Glomerular endothelial cell (primary cell): ENCODE measurements at places on chromosomes 12 and 14. TPM values are rescaled to one million over a fixed set of nuclear protein-coding genes. Genes with fewer than 3 reads are reported as not detected.

GPD1 gene
- total RNA-seq, result 2.6 TPM in 1 of 2 replicates, not detected in the other

SYCP3 gene
- total RNA-seq, result 2.0 TPM in 1 of 2 replicates, not detected in the other

FOXN4 gene
- not detected in 2 replicates for total RNA-seq

EPS8 gene
- total RNA-seq, result 7.2 and 22.0 TPM in 2 replicates

TOMM20L gene
- total RNA-seq, result not detected in 2 replicates

DNA sequence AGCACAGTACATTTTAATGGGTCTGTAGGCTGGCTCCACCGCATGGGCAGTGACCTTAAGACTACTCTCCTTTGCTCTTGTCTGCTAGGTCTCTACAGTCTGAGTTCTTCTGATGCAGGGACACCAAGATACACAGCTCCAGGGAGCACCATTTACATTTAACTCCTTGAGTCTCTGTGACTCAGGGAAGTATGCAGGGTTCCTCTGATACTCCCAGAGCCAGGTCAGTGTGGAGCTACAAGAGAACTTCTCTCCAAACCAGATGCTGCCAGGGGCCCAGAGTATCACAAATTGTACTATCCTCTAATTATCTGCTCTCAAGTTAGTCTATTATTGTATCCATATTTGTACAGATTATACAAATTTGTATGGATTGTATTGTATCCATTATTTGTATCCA is 15.2 kb downstream of the ZFP36L1 start:
- no peak for DNase-seq

- DNase-seq, result no peak
Observed at GRCh38 chr14:68368850-68369249, 424.0 kb downstream of the ZFP36L1 start.

GRCh38 chr12:124399622-124400021 is 104.7 kb downstream of the RFLNA start:
- no peak for DNase-seq

- no peak for DNase-seq
Observed at GRCh38 chr12:69196302-69197288, 42.8 kb upstream of the CPSF6 start.

- no peak for DNase-seq
Observed at GRCh38 chr12:102593134-102593533, 112.8 kb upstream of the IGF1 start.

DNA sequence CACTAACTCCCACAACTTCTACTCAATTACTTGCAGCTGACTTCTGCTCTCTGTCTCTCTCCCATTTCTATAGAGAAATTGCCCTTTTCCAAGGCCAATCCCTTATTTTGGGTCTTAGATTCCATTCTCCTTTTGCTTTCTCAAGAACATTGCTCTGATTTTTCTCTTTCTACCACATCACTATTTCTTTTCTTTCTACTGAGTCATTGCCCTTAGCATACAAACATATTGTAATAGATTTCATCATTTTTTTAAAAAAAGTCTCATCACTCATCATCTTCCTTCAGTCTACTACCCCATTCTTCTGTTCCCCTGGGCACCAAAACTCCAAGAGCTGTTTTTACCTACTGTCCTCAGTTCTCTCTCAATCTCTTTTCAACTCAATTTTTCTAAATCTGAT is 4.4 kb upstream of the KCNA1 start:
- DNase-seq, result no peak

GRCh38 chr12:30016540-30017055 is 232.9 kb upstream of the TMTC1 start:
- DNase-seq, result no peak

DNA sequence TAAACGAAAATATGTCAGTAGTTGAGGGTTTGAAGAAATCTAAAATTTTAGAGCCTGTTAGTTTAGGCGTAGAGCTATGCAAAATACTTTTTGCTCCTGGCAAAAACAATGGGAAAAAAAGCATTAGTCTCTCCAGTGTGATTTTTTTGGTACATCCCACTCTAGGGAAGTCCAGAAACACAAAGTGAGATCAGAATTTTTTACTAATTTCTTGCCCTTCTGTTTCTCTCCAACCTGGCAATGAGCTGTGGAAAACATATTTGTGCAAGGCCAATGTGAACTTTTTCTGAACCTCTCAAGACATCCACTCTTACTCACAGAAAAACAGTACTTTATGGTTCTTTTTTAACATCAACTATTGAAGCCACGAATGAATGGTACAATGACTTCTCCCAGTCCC is 56.9 kb upstream of the DCN start:
- no peak for DNase-seq

- DNase-seq, result no peak
Observed at GRCh38 chr14:54219261-54220070, 177.3 kb upstream of the CDKN3 start.

- DNase-seq, result no peak
Observed at GRCh38 chr12:54292931-54293241, 7.9 kb downstream of the NFE2 start.

DNA sequence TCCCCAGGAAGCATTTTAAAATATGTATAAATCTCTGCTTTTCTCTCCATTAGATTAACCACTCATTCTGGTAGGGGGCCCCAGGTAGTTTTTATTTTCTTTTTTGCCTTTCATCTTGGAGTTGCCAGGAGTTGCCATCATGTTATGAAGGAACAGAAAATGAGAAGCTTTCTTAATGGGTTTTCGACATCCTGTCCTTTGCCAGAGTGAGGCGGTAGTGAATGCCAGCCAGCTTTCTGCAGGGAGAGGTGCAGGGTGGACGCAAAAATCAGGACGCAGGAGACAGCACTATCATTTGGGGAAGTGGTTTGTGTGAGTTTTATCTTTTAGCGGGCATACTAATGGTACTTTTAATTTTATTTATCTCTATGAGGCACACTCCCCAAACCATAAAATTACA is 1.7 kb downstream of the RASSF8 start:
- no peak for DNase-seq

GRCh38 chr12:104197264-104197663 is 18.3 kb upstream of the TXNRD1 start:
- DNase-seq, result no peak

GRCh38 chr14:105143451-105144025 is 25.0 kb downstream of the JAG2 start:
- DNase-seq, result no peak

- DNase-seq, result no peak
Observed at GRCh38 chr12:122850695-122851350, 15.6 kb downstream of the HIP1R start.

GRCh38 chr14:62468946-62469345 is 576.3 kb downstream of the KCNH5 start:
- no peak for DNase-seq

GRCh38 chr12:4164559-4165558 is 108.7 kb upstream of the CCND2 start:
- no peak for DNase-seq

DNA sequence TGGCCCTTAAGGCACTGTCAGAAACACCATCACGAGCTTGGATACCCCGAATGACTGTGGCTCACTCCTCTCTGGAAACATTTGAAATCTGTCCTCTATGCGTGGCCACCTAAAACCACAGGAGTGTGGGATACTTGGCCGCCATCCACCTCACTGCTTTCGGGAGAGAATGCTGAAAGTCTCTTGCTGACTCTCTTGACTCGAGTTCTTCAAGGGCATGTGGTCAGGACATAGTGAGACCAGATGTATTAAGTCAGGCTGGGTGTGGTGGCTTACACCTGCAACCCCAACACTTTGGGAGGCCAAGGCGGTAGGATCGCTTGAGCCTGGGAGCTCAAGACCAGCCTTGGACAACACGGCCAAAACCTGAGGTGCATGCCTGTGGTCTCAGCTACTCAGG is 174.7 kb upstream of the ALG10B start:
- no peak for DNase-seq

GRCh38 chr14:103057028-103057371 is 349 bp downstream of the CDC42BPB start:
- no peak for DNase-seq

DNA sequence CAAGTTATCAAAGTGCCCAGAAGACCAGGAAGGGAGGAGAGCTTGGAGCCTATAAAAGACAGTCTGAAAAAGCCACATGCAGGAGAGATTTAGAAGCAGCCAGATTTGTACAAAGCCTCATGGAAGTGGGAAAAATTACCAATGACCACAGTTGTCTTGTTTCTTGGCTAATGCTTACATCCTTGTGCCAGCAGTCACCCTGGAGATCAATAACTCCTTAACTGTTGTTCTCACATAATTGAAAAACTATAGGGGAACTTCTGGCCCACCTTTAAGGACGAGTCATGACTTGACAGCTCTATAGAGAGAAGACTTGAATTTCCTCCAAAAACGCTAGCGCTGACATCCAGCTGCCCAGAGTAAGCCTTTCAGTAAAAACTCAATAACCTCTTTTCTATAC is 313.1 kb downstream of the GALC start:
- no peak for DNase-seq

DNA sequence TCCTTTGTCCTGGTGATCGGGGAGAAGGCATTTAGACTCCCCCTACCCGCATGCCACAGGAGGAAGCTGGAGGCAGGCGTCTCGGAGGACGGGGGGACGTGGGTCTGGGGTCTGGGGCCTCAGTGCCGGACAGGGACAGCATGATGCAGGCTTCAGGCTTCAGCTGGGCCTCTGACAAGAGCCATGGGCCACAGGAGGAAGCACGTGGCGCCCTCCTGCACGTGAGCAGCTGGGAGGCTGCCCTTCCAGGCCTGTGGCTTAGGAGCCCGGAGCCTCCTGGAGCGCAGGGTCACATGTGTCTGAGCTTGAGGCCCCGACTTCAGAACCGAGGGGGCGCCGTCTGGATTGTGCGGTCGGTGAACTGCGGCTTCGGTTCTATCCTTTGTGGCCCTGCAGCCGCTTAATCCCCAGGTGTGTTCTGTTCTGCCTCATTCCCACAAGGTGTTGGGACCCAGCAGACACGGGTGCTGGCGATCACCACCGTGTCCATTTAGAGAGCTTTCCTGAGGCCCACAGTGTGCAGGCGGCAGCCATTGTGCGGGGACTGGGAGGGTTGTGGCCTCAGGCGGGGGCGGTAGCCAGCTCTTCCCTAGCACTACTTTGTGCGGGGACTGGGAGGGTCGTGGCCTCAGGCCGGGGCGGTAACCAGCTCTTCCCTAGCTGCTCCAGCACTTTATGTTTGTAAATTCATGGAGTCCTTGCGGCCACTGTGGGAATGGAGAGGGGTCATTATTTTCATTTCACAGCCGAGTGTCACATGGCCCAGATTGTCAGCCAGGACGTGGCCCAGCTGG is 150.2 kb downstream of the ADGRD1 start:
- DNase-seq, result no peak

- DNase-seq, result no peak
Observed at GRCh38 chr14:67251573-67252226, 10.5 kb downstream of the PALS1 start.

GRCh38 chr12:63876980-63877379 is 32.5 kb downstream of the SRGAP1 start:
- DNase-seq, result no peak

DNA sequence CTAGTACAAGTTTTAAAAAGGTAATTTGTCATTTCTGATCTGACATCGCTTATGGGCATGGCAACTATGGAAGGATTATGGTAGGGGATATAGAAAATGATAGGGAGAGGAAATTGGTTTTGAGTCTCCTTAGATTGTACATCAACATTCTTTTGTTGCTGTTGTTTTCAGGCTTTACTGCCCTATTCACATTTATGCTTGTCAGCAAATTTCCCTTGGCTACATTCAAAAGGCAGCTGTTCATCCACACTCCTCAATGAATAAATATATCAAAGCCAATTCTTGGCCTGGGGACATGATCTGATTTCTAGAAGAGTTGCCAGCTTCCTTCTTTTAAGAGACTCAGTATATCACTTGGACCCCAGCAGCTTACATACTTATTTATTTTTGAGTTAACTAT is 283.4 kb downstream of the CEP128 start:
- no peak for DNase-seq

DNA sequence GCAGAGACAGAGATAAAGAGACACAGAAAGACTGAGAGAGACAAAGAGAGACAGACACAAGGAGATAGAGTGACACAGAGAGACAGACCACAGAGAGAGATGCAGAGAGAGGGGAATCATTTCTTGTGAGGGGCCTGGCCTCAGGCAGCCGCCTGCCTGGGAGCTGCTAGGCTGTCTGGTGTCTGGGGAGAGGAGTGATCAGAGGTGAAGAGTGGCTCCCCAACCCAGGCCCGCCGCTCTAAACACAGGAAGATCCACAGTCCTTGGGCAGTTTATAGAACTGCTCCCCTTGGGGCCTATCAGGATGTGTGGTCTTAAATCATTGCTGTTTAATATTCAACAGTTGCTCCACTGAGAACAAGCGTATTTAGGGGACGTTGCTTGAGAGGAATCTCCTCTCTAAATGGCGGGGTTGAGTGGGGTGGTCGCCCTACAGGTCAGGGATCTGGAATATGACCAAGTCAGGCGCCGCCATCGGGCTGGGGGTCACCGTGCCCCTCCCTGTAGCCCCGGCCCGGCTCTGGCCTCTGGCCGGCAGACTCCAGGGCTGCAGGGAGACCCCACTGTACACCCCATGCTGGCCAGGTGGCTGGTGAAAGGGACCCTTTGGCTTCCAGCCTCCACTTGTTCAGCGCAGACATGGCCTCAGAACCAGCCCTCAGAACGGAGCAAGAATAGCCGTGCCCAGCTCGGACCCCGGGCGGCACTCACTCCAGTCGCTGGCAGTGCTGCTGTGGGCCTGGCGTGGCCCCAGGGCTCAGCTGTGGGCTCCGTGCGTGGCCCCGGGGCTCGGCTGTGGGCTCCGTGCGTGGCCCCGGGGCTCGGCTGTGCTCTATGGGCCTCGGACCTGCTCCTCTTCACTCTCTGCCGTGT is 89.4 kb downstream of the GALNT9 start:
- no peak for DNase-seq

DNA sequence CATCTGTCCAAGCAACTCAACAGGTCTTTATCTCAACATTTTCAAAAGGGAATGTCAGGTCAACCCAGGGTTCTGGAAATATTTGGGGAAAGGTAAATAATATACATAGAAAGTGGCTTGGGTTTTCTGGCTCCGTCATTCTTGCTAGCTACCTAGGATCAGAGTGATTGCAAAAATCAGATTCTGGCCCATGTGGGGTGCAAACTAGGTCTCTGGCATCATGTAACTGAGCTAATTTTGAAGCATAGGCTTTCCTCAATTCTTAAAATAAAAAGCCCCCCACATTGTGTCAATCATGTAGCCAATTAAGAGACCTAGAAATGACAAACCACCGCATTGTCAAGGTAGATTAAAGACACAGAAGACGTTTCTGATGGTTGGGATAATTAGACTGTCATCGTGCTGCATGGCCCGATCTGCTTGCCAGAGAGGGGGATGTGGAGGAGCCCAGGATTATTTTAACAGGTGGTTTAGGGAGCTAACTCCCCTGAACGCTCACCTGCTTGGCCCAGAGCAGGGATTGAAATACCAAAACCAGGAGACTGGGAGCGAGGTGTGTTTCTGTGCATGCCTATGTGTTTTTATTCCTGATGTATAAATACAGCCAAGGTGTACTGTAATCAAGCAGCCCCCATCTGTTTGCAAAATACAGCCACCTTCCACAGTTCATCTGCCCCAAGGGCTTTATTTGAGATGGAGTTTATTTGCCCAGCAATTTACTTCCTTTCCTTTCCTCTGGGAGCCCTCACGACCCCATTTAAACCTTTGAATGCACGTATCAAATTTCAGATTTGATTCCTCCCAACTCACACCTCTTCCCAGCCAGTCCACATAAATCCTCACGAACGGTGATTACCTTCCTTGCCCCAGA is 189.5 kb downstream of the TTC8 start:
- no peak for DNase-seq
